ENCODE measurements at places on chromosomes 5 and 9. TPM values are rescaled to one million over a fixed set of nuclear protein-coding genes. Genes with fewer than 3 reads are reported as not detected.

- no peak for DNase-seq
These were observed 38.2 kb downstream of the PAPPA start for GRCh38 chr9:116191576-116192415.

GRCh38 chr5:125655156-125655555 is 768.1 kb upstream of the GRAMD2B start:
- DNase-seq = no peak

RFESD gene
- polyA plus RNA-seq = 6.3 TPM

DNA sequence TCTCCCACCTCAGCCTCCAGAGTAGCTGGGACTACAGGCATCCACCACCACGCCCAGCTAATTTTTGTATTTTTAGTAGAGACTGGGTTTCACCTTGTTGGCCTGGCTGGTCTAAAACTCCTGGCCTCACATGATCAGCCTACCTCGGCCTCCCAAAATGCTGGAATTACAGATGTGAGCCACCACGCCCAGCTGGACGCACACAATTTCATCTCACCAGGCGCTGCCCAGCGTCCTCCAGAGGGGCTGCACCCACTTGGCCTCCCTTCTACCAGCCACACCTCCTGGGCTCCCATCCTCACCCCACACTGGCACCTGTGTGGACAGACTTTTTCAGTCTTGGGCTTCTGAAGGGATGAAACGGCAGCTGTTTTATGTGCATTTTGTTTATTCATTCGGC is 3.8 kb upstream of the EXOC3 start:
- no peak for DNase-seq

ZBED3 gene
- 39.5 TPM for polyA plus RNA-seq

GRCh38 chr9:107496976-107497375 is 7.4 kb upstream of the KLF4 start:
- no peak for DNase-seq

GRCh38 chr9:136012651-136013050 is 51.5 kb upstream of the UBAC1 start:
- DNase-seq = no peak

GLE1 gene
- 28.0 TPM for polyA plus RNA-seq

- DNase-seq = no peak
These were observed 95.8 kb upstream of the ANKRD55 start for GRCh38 chr5:56328753-56329560.

GRCh38 chr5:132671000-132671399 is 2.8 kb upstream of the IL4 start:
- no peak for DNase-seq

SPINK6 gene
- not detected for polyA plus RNA-seq

DNA sequence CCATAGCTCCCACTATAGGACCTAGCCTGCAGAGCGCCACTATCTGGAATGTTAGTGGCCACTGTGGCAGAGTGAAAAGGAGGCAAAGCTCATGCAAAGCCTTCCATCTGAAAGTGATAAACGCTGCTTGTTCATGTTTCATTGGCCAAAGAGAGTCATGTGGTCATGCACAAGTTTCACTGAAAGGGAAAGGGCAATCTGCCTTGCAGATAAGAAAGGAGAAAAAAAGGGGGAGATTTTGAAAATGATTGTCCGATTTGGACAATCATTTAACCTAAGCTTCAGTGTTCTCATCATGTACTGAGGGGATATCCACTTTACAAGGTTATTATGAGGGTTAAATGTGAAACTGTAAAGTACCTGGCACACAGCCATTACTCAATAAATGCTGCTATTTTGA is 9.0 kb upstream of the MOB3B start:
- DNase-seq = no peak

LTC4S gene
- 6.6 TPM for polyA plus RNA-seq

SARDH gene
- polyA plus RNA-seq = 9.4 TPM

DNA sequence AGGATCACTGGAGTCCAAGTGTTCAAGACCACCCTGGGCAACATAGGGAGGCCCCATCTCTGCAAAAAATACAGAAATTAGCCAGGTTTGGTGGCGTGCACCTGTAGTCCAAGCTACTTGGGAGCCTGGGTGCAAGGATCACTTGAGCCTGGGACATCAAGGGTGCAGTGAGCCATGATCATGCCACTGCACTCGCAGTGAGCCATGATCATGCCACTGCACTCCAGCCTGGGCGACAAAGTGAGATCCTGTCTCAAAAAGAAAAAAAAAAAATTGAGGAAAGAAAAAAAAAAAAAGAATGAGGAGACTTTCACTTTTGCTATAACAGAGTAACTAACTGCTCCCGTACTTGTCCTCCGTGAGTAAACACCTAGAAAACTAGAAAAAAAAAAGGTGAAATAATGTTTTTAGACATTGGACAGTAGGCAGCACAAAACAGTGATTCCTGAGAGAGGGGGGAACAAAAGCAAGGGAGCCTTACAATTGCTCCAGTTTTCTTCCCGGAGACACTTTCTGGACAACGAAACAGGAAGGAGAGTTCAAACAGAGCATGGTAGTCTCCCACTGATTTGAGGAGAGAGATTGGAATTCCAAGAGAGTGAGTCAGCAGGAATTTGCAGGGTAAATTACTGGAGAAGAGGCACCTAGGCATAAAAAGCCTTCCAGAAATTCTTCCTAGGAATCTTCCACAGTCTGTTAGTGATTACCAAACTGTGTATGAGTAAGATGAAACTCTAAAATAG is 6.9 kb upstream of the ZBTB5 start:
- DNase-seq = peak; percentile 58

NUTM2F gene
- not detected for polyA plus RNA-seq

GRCh38 chr9:14455243-14455642 is 141.3 kb upstream of the NFIB start:
- DNase-seq = no peak

- DNase-seq = no peak
These were observed 15.6 kb downstream of the FOXI1 start for GRCh38 chr5:170121321-170121720.

DNA sequence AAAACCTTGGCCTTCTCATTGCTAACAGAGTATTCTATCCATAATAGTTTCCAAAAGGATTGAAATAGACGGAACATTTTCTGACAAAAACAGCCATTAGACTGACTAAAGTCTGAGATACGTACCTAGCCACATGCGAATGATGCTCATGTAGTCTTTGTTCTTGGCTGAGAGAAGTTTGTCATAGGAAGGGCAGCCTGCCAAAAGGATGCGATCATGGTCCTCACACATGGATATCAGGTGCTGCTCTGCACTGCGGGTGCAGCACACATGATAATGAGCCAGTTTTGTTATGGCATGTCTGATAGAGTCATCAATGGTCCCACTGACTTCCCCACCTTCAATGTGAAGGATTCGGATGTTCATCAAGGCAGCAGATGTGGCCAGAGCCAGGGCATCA is 12.3 kb downstream of the GNE start:
- DNase-seq = no peak

GRCh38 chr9:131762356-131762932 is 22.6 kb upstream of the RAPGEF1 start:
- no peak for DNase-seq

OTP gene
- polyA plus RNA-seq = not detected

- DNase-seq = peak; percentile 18
These were observed 45.4 kb upstream of the MYOT start for GRCh38 chr5:137822158-137822764.

GRCh38 chr5:175816348-175816747 is 55.0 kb upstream of the CPLX2 start:
- DNase-seq = no peak

DNA sequence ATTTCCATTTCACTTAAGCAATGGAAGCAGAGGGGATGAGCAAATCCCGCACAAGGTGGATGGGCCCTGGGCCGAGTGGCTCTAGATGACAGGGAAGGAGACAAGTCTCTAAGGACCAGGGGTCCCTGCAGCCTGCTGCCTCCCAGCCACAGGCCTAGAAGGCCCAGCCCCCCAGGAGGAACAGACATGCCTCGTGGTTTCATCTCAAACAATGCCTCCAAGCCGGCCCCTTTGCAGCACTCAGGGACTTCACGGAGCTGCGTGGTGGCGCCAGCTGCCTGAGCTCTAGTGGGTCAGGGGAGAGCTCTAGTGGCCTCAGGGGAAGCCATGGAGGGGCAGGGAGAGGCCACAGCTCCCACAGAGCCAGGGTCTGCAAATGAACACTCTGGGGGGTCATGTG is 48.8 kb downstream of the HABP4 start:
- no peak for DNase-seq

DNA sequence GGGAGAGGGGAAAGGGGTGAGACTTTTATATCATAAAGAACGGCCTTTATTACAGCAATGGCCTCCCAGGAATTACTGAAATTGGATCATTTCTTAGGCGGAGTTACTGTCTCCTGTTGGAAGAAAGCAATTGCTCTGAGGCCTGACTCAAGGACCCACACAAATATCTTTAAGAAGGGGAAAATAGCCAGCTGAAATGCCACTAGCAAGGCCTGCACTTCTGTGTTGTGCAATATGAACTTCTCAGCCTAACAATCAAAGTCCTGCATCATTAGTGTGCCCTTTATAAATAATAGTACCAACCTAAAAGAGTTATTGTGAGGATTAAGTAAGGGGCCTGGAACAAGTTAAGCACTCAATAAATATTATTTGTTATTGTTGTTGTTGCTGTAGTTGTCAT is 30.1 kb upstream of the TRIM32 start:
- DNase-seq = no peak

DNA sequence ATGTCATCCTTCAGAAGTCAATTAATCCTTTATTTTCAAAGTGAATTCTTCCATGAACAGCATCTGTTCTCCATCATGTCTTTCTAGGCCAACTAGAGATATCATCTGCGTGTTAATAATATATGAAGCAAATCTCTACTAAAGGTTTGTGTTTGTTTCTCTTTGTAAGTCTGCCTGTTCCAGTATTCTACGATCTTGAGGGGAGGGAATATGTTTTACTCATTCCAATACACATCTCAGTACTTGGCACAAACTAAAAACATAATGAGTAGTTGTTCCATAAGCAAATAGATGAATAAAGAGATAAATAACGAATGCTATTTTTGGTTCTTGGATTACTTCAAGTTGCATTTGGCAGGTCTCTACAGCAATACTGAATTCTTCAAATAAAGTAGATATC is 470.7 kb upstream of the GRIN3A start:
- no peak for DNase-seq
